DMS153 (cell line): ENCODE measurements at places on chromosomes 7 and 10.

- DNase-seq, result peak; percentile 55
Observed at GRCh38 chr7:107463139-107464078, 6.4 kb upstream of the GPR22 start.

- no peak for DNase-seq
Observed at GRCh38 chr7:39184391-39184790, 206.7 kb downstream of the POU6F2 start.

DNA sequence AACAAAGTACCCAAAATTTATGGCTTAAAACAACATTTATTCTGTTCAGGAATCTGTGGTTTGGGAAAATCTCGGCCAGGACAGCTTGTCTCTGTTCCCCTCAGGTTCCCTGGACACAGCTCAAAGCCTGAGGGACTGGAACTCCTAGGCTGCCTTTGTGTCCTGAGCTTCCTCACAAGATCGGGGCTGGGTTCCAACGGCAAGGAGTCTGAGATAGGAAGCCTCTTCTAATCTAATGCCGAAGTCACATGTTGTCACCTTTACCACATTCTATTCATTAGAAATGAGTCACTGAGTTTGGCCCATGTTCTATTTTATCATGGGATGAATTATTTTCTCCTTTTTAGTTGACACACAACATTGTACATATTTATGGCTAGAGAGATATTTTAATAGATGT lies 80.5 kb downstream of the ANKRD26 start:
- DNase-seq, result no peak

GRCh38 chr7:1844336-1844950 lies 174.4 kb downstream of the ELFN1 start:
- DNase-seq, result no peak

DNA sequence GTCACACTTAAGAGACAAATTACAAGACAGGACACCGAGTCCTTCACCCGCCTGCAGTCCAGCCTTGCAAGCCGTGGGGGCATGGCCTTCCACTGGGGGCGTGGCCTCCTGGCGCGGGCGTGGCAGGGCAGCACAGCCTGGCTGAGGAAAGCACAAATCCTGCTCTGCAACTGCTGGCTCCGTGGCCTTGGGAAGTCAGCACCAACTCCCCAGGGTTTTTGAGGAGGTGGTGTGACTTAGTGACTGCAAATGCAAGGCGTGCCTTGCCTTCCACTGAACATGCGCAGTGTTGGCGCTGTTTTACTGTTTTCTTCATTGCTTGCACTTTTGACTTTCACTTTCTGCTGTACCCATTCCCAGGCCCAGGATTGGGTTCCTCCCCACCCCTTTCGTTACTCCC lies 12.9 kb upstream of the BMS1 start:
- DNase-seq, result peak; percentile 35

GRCh38 chr10:29876008-29876555 lies 183.3 kb downstream of the JCAD start:
- DNase-seq, result no peak

DNA sequence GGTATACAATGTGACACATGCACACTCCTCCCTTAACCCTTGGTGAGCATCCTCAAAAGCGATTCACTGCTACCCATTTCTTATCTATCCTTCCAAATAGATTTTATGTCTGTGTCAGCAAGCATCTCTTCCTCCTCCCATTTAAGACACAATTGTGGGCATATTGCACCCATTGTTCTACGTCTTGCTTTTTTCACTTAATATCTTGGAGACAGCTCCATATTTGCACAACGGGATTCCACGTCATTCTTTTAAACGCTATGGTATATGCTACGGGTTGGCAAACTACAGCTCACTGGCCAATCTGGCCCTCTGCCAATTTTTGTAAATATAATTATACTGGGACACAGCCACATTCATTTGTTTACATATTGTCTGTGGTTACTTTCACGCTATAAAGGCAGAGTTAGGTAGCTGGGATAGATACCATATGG lies 88.6 kb downstream of the RNF216 start:
- peak; percentile 60 for DNase-seq

DNA sequence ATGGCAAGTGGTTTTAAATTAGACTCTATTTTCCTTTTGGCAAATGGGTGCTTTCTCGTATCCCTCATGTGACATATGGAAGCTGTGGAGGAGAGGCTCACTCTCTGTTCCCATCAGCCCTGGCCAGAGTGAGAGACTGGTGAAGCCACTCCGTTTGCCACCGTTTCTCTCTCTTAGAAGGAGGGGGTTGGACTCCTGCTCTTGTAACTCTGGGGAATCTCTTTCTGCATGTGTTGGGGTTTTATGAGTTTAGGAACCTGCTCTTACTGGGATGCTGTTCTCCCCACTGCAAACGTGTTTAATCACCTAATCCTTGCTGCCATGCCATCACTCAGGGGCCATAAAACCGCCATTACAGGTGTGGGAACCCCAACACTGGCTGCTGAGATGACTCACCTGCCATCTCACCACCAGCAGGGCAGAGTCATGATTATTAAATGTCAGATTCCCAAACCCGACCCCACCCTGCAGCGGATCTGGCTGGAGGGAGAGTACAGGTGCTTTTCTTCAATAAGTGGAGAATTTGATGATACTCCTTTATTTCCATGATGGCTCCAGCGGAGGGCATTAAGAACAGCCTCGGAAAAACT lies 103.2 kb downstream of the ADCY1 start:
- no peak for DNase-seq

DNA sequence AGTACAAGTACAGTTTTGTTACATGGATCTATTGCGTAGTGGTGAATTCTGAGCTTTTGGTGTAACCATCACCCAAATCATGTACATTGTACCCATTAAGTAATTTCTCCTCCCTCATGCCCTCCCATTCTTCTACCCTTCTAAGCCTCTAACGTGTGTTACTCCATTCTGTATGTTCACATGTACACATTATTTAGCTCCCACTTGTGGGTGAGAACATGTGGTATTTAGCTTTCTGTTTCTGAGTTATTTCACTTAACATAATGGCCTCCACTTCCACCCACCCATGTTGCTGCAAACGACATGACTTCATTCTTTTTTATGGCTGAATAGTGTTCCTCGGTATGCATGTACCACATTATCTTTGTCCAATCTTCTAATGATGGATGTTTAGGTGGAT lies 251.3 kb downstream of the CAMK1D start:
- no peak for DNase-seq

- DNase-seq, result no peak
Observed at GRCh38 chr7:102473271-102473991, 5.3 kb downstream of the POLR2J start.

- DNase-seq, result no peak
Observed at GRCh38 chr10:112827951-112828350, 122.1 kb upstream of the TCF7L2 start.

GRCh38 chr7:77184463-77184862 lies 15.2 kb downstream of the FGL2 start:
- DNase-seq, result no peak

- DNase-seq, result no peak
Observed at GRCh38 chr10:128537834-128538330, 411.7 kb upstream of the MKI67 start.

DNA sequence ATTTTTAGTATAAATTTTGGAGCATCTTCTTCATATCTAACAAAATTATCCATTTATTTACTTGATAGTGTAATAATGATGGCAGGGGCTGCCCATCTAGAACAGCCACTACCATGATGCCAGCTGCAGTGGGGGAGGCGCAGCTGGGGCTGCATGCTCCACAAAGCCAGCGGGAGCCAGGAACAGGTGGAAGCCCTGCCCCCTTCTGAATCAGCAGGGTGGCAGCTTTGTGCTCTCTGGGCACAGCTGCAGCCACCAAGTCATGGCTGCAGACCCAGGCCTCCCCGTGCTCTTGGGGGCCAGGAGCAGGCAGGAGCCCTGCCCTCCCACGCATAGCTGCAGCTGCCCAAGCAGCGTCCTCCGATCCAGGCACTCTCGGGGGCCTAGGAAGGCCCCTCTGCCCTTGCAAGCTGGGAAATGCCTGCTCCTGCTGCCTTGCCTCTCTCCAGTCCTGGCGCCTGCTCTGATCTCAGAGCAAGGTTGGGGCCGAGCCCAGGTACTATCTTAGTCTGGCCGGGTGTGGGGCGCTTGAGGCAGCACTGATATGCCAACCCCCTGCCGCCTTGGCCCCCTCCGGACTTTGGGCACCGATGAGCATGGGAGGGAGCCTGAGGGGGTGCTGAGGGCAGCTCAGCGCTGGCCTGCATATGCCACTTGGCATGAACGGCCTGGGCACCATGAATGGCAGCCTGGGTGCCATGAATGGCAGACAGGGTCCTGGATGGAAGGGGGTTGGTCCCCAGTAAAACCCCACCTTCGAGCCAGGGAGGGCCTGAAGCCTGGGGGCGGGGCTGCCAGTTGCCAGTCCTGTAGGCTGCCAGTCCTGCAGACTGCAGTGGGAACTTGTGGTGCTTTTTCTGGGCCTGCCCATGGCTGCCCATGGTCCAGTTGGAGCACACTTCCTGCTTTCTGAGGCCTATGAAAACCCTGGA lies 1110.8 kb upstream of the POT1 start:
- no peak for DNase-seq

GRCh38 chr7:95066737-95067530 lies 159.5 kb downstream of the PPP1R9A start:
- no peak for DNase-seq

GRCh38 chr7:150560486-150560885 lies 6.7 kb upstream of the GIMAP4 start:
- DNase-seq, result no peak

- DNase-seq, result no peak
Observed at GRCh38 chr10:28558923-28559508, 26.1 kb downstream of the WAC start.

DNA sequence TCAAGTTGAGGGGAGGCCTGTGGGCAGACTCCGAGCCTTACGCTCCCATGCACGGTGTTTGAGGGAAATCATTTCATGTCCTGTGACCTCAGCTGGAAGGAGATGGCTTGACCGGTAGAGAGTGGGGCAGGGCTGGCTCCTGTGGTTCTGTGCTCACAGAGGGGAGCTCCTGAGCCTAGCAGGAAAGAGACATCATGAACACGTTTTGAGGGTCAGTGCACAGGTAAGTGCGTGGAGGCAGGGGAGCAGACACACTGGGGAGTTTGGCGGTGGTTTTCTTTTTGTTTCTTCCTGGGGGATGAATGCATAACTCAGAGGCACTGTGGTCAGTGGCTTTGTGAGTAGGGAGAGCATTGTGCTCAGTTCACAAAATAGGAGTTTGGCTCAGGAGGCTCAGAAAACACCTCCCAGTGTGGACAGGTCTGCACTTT lies 22.5 kb downstream of the ADCY1 start:
- DNase-seq, result no peak

DNA sequence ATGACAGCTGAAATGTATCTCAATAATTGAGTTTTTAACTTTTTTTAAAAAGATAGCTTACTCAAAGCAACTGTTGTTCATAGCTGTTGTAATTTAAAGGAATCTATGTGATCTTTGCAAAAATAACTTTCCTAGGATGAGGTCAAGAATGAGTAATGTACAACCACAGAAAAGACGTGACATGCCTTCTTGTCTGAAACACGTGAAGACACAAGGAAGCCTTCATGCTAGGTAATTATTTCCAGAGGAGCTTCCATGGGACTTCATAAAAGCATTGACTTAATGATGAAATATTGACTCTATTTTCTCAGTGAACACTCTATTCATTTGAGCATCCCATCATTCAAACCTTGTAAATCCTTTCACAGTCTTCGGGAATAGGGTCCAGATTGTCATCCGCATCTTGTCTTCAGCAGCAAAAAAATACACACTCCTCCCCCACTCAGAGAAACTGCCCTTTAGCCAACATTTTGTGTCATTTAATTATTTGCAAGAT lies 528.0 kb downstream of the NRG3 start:
- no peak for DNase-seq

DNA sequence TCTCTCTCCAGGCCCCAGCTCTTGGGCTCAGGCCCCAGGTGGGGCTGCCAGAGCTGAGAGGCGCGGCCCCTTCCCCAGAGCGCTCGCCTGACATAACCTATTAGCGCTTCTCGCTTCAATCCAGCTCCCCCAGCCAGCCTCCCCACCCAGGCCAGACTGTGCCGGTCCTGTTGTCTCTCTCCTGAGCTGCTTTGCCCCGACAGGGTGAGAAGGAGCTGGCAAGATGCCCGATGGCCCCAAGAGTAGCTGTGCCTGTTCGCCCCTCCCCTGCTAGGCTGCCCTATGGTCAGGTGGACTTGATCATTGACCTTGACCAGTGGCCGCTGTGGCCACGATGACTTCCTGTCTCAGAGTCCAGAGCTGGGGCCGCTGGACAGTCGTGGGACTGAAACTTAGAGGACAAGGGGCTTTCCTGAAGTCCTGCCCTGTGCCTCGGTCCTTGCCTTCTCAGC lies 9.1 kb downstream of the TMEM270 start:
- no peak for DNase-seq

DNA sequence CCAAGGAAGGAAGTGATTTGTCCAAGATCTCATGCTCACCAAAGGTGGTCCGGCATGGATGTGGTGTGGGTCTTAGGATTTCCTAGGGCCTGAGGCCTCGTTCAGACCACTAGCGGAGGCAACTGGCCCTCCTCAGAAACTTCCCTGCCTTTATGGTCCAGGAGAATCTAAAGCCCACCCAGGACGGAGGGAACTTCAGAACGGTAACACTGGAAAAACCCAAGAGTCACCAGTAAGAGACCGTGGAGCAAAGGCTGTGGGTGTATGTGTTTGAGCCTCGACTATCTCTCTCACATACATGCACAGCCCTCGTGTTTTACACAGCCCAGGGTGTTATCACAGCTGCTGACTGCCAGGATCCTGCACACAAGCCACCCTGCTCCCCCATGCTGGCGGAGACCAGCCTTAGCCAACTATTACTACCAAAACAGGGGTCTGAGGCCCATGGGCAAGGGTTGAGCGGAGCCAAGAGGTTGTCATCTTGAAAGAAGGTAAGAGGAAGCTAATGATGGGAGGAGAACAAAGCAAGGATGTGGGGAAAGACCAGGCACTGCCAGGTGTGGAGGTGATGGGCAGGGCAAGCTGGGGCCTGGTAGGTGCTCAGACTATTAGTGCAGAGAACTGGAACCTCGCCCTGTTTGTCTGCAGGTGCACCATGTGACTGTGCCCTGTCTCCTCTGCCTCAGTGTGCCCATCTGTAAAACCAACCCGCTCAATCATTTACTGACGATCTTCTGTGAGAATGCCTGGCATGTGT lies 170.2 kb upstream of the ZMIZ1 start:
- no peak for DNase-seq

DNA sequence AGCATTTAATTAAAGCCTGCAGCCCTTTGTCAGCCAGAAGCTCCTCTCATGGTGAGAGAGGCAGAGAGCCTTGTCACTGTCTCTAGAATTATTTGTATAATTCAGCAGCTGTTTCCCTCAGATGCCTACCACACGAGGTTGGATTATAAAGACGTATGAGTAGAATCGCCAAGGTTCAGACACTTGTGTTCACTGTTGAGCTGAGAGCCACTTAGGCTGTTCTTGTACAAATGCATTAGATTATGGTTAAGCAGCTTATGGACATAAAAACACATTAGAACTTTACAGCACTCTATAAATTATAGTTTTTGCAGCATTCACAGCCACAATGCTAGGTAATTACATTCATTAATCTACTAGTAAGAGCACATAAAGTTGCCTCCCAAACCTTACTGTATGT lies 282.6 kb downstream of the AUTS2 start:
- peak; percentile 94 for DNase-seq

GRCh38 chr10:28327491-28327880 lies 24.6 kb upstream of the MPP7 start:
- DNase-seq, result no peak
